ENCODE measurements at places on chromosomes 2 and 18. TPM values are rescaled to one million over a fixed set of nuclear protein-coding genes. Genes with fewer than 3 reads are reported as not detected.

The EML4 gene
- 41.6 TPM for total RNA-seq

The SLC11A1 gene
- 12.2 TPM for total RNA-seq

The METTL8 gene
- total RNA-seq, result 37.6 TPM

The DPYSL5 gene
- not detected for total RNA-seq

The ANKRD29 gene
- total RNA-seq, result 1.5 TPM

The DHX57 gene
- 12.0 TPM for total RNA-seq

The UGT1A5 gene
- 3.2 TPM for total RNA-seq

The KCNE4 gene
- 2.1 TPM for total RNA-seq

The CKAP2L gene
- 1.7 TPM for total RNA-seq

The CNDP1 gene
- total RNA-seq, result not detected

The SERPINB13 gene
- 16.3 TPM for total RNA-seq

The POLE4 gene
- 10.7 TPM for total RNA-seq

The DYNAP gene
- not detected for total RNA-seq

The ITGA6 gene
- total RNA-seq, result 166 TPM

The SP140 gene
- total RNA-seq, result 0.47 TPM

The REG3A gene
- total RNA-seq, result 2.8 TPM
